ENCODE measurements at places on chromosomes 13 and 19.

DNA sequence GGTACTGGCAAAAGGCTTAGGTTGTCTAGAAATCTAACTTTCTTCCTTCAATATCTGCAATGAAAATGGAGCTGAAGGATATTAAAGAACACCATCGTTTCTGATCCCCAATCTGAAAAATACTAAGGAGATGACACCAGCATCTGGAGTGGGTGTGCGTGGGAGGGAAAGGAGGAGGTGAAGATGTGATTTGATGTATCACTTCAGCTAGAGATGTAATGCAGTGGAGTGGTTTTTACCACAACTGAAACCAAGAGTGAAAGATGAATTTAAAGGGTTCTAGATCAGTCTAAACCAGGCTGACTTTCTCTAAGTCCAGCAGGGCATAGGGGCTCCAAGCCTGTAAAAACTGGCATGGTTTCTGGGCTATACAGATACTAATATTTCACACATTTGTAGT is 148.4 kb downstream of the AKAP11 start:
- no peak for DNase-seq

- DNase-seq: no peak
These were observed 108.5 kb upstream of the C1QTNF9B start for GRCh38 chr13:24005755-24006281.

- DNase-seq: no peak
These were observed 463.8 kb upstream of the ARGLU1 start for GRCh38 chr13:107031716-107032115.

GRCh38 chr19:46659151-46660007 is 1.6 kb downstream of the DACT3 start:
- DNase-seq: no peak

DNA sequence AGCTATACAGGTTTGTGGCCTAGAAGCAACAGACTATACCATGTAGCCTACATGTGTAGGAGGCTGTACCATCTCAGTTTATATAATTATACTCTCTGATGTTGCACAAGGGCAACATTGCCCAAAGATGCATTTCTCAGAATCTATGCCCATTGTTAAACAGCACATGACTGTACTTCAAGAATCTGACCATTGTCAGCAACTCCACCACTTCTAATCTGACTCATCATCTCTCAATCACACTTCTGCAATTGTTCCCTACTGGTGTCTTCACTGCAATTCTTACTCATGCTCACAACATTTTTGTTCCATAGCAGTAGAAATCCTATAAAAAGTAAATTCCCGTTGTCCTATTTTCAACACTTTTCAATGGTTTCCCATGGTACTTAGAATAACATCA is 63.9 kb upstream of the ATXN8OS start:
- no peak for DNase-seq

GRCh38 chr13:93244141-93244917 is 17.7 kb downstream of the GPC6 start:
- no peak for DNase-seq

- DNase-seq: no peak
These were observed 40.3 kb downstream of the ZNF557 start for GRCh38 chr19:7109678-7110289.

DNA sequence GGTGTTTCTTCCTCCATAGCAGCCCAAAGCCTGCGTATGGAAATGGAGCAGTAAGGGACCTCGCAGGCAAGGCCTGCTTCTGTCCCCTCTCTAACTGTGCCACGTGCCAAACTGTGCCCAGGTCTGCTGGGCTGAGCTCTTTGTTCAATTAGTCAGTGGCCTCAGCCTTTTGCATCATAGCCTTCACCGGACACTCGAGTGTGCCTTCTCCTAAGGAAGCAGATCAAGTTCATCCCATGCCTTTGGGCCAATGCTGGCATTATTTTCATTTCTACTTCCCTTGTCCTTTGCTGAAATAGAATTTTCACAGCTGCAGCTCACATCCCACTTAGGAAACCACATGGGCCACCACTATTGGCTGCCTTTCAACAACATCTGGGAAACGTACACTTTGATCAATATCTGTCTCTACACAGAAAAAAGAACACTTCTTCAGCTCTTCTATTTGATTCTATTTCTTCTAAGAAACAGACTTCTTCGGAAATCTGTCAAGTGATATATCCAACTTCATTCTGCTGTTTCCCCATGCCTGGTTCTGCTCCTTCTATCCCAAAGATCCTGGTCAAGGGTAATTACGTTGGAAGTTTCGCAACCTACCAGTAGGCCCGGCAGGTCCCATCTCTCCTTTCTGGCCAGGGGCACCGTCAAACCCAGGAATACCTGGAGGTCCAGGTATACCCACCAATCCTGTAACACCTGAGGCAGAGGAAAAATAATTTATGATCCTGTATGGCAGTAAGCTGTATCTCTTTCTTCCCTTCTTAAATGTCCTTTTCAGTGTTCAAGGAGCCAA is 143.9 kb downstream of the COL4A1 start:
- no peak for DNase-seq

DNA sequence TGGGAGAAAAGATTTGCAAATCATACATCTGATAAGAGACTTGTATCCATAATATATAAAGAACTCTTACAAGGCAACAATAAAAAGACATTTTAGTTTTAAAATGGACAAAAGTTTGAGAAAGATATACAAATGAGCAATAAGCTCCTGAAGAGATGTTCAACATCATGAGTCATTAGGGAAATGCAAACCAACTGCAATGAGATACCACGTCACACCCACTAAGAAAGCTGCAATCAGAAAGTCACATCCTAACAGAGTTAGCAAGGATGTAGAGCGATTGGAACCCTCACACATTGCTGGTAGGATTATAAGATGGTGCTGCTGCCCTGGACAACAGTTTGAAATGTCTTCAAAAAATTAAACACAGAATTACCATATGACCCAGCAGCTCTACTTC is 50.3 kb downstream of the GSX1 start:
- no peak for DNase-seq

GRCh38 chr13:29952245-29952644 is 101.8 kb upstream of the UBL3 start:
- DNase-seq: no peak

GRCh38 chr19:47310819-47311218 is 1.2 kb downstream of the C5AR1 start:
- DNase-seq: no peak

DNA sequence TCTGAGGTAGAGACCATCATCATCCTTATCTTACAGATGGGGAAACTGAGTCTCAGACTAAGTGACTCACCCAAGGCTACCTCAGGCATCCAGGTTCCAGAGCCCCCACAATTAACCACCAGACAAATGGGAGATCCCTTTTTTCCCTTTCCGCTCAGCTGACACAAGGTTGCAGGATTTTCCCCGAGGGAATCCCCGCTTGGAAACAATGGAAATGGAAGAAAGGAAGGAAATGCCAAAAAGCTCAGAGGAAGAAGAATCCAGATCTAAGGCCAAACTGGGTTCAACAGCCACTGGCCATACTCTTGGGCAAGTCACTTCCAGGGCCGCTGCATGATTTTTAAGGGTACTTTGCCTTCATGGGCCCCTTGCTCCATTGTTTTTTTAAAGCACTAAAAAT is 1.6 kb downstream of the ZNF71 start:
- DNase-seq: no peak

GRCh38 chr13:75102001-75102716 is 379.8 kb downstream of the TBC1D4 start:
- DNase-seq: no peak

DNA sequence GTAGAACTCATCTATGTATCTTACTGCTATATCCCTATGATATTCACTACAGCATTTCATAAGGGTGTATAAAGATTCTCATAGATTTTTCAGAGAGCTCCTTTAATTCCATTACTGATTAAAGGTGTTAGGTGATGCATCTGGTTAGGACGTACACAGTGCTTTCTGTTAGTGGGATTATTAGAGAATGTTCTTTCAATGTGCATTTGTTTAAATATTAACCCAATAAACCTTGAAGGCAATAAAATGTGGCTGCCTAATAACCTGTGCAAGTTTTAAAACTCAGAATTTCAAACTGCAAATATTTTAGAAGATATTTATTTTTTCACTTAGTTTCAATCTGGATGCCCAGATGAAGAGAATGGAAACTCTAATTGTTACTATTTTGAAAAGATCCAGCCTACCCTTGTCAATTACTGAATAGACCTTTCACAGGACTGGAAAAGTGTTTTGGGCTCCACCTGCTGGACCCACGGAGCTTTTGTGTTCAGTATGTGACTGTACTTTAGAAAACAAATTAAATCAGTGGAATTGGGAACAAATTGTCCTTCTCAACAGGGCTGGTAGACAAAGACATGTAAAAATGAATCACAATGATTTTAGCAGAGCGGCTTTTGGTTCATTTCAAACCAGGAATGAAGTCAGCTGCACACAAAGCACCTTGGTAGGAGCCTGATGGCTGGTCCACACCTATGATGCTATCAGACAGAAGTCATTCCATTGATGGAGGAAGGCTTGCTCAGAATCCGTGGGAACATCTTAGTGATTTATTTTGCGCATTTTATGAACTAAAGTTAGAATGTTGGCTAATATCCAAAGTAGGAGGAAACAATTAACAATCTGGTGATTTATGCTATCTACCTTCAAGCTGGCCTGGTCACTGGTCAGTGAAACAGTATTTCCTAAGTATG is 89.4 kb upstream of the RAP2A start:
- peak; percentile 56 for DNase-seq

- no peak for DNase-seq
These were observed 529.0 kb downstream of the MYO16 start for GRCh38 chr13:109158383-109158782.

GRCh38 chr13:103349211-103349980 is 283.2 kb upstream of the SLC10A2 start:
- DNase-seq: no peak

DNA sequence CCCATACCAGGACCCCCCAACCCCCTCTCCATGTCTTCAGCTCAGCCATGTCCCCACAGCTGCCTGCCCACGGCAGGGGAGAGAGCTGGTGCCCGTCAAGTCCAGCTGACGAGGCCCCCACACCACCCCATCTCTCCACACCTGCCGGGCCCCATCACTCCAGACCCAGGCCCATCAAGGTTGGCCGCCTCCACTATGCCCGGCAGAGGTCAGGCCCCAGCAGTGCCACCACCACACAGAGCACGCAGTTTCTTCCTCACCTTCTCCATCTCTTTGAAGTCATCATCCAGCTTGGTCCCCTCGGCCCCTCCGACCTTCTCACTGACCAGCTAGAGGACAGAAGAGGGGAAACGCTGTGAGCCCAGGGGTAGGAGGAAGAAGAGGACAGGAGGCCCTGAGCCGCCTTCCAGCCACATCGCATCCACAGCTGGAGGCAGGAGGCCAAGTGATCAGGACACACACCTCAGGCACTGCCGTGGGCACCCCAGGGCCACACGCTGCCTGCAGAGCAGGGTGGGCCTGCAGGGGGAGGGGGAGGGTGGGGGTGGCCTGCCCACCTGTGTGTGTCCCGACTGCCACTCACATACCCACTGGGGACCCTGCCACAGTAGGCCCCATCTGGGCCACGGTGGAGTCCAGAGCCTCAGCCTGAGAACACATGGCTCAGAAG is 23.4 kb downstream of the MPND start:
- no peak for DNase-seq

DNA sequence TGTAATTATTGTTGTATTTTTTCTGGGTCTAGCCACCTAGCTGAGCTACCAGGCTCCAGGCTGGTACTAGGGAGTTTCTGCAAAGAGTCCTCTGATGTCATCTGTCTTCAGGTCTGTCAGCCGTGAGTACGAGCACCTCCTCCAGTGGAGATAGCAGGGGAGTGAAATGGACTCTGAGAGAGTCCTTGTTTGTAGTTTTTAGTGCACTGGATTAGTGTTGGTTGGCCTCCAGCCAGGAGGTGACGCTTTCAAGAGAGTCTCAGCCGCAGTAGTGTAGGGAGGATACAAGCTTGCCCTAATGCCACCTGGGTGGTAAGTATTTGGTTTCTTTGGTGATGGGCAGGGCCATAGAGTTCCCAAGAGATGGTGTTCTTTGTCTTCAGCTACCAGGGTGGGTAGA is 384.8 kb downstream of the SLC7A1 start:
- no peak for DNase-seq

DNA sequence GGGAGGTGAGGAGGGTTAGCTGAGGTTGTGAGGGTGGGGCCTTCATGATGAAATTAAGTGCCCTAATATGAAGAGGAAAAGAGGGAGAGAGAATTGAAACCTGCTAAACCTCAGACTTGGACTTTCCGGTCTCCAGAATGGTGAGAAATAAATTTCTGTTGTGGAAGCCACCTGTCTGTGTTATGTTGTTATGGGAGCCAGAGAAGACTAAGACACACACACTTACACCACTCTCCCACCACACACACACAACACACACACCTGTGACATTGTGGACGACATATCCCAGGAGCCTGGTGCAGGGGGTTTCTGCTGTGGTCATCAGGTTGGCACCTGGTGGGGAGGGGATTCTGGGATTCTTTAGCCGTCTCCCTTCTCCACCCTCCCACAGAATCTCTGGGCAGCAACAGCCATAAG is 14.0 kb downstream of the KLK4 start:
- DNase-seq: no peak

DNA sequence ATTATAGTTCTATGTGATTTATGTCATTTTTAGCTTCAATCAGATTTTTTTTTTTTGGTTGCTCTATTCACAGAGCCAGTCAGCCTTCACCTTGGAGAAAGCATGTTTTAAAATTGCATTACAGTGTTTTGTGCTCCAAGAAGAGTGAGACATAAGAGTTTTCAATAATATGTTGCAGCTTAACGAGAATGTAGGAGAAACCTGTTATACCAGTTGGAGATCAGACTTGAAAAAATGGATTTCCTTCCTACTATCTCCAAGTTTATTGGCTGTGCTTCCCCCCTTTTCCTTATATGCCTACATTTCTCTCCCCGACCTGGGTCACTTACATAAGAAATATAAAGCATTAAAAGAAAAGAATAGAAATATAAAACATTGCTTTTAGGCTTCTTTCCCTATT is 123.9 kb upstream of the ARGLU1 start:
- no peak for DNase-seq

- no peak for DNase-seq
These were observed 912 bp upstream of the TUBA3C start for GRCh38 chr13:19182536-19182935.

- no peak for DNase-seq
These were observed 2.1 kb upstream of the GNA15 start for GRCh38 chr19:3133793-3134116.

- DNase-seq: no peak
These were observed 6.3 kb downstream of the GRAMD1A start for GRCh38 chr19:35006342-35006998.

GRCh38 chr13:113548778-113549621 is 35.6 kb upstream of the TFDP1 start:
- no peak for DNase-seq

DNA sequence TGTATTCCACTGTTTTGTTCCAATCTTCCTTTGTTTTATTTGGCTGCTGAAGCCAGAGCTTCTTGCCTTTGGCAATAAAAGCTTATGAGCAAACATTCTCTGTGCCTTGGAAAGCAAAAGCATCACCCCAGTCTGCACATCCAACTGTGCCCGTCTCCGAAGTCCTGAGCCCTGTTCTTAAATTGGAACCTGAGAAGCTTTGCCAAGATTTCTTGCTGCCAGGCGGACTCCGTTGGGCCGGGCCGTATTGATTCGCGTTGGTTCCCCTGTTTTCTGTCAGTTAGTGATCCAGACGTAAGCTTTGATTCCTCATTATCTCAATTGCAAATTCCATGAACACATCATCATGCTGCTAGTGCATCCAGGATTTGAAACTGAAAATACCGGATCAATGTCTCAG is 793.0 kb downstream of the OLFM4 start:
- DNase-seq: no peak
